ENCODE measurements at places on chromosomes 16 and 17.

- DNase-seq, result no peak
These were observed 4.7 kb upstream of the ZNF500 start for GRCh38 chr16:4771646-4772045.

DNA sequence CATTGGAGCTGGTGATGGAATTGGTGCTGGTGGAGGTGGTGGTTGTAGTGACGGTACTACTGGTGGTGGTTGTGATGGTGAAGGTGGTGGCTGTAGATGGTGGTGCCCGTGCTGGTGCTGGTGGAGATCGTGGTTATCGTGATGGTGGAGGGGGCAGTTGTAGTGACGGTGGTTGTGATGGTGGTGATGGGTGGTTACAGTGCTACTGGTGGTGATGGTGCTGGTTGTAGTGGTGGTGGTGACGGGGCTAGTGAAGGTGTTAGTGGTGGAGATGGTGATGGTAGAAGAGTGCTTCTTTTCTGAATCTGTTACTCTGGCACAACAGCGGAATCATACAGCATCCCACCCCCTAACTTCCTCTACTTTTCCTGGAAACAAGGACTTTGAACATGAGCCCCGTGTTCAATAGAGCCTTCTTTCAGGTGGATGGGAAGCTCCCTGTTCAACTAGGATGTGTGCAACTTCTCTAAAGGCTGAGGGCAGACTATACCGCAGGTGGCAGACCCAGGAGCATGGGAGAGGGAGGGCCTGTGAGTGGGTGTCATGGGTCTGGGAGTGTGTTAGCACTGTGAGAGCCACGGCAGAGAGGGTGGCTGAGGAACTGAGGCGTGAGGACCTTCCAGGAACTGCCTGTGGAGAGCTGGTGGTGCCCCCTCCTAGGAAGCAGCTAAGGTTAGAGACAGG, 8.2 kb downstream of the TBX21 start:
- DNase-seq, result peak; percentile 56

DNA sequence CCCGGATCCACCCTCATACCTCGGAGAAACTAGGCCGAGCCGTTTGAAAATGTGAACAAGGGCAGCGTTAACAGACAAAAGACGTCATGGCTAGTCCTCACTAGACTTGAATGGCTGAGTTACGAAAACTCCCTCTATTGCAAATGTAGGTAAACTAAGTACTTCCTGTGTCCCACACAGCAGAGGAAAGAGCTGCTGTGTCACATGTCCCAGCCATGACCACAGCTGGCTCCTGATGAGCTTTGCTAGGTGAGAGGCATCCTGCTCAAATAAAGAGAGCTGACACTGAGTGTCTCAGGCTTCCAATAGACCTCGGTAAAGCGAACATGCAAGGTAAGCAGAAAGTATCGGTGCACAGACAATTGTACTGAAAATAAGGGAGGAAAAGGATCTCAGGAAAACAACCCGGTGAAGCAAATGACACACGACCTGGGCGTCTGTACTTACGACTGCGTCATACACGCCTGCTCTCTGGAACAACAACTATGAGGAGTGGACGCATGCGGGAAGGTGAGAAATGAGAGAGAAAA, 26.0 kb downstream of the TMEM204 start:
- DNase-seq, result peak; percentile 49

DNA sequence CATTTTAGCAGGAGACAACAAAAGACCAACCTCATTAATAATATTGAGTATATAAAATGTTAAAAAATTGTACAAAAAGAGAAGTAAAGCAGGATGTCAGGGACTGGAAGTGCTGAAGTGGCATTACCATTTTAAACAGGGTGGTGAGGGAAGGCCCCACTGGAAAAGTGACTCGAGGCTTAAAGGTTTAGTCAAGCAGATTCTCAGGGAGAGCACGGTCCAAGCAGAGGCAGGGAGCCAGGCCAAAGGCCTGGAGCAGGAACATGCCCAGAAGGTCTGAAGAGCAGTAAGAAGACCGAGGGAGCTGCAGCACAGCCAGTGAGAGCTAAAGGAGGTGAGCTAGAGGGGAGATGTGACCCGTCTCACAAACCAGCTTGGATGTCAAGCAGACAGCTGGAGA, 7.6 kb downstream of the XPO6 start:
- DNase-seq, result no peak

- no peak for DNase-seq
These were observed 161.7 kb upstream of the CDH5 start for GRCh38 chr16:66204756-66205155.

GRCh38 chr17:35930211-35931065, at the start of gene RDM1:
Gene RDM1 (minus strand): TSS chr17:35930773. CDS start chr17:35930727, 46 bp downstream.
- DNase-seq, result peak; percentile 83

GRCh38 chr17:12727881-12728280, 61.4 kb upstream of the ARHGAP44 start:
- no peak for DNase-seq
